Esophagus muscularis mucosa (tissue), 4 donors: ENCODE measurements at places on chromosomes 5 and 9. TPM values are rescaled to one million over a fixed set of nuclear protein-coding genes. Genes with fewer than 3 reads are reported as not detected.
A peak's percentile ranks its signal among the peaks of the same experiment; 100 is the strongest.

Gene AGXT2
- total RNA-seq, result not detected

DNA sequence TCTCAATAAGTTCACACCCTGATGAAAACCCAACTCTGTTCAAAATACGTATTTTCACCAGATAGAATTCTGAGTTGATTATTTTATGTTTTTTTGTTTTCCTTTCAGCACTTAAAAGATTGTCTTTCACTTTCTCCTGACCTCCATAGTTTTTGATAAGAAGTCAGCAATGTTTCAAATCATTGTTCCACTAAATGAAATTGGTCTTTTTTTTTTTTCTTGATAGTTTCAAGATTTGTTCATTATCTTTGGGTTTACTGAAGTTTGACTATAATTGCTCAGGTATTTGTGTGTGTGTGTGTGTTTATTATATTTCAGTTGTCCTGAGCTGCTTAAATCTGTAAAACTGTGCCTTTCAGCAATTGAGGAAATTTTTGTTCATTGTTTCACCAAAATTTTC lies 498.7 kb downstream of the TLE1 start:
- no peak overlapping the region for H3K4me3 ChIP-seq
- no peak overlapping the region for H3K27ac ChIP-seq
- no peaks in the 10 kb centered on the region for H3K36me3 ChIP-seq
- no peak for DNase-seq

Gene PHYKPL
- total RNA-seq, result 30.1 TPM

Gene NME5
- 1.1 TPM for total RNA-seq

DNA sequence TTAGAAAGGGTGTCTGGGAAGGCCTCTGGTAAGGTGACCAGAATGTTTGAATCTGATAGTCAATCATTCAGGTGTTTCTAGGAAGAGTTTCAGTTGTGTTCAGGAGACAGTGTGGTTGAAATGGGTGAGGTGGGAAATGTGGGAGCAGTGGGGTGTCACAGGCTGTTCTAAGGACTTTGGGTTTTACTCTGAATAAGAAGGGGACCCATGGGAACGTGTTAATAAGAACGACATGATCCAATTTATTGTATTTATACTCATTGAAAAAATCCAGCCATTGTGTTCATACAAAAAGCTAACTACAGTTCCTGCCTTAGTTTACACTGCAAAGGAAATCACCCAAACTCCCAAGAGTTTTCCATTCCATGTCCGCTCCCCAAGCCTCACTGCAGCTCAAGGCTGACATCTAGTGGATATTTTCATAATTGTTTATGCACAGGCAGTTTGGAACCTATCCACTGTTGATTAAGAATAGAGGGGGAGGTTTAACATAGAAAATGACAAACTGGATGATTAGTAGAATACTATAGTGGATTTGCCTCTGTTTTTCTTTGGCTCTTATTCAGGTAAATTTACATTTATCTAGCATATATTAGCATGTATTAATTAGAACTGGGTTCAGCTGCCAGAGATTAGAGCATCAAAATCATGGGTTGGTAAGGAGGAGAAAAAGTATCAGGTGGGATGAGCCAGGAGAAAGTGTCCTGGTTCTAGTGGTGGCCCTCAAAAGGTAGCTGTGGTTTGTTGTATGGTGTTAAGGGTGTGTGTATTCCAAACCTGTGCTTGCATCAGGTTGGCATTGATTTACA lies 17.7 kb downstream of the CAVIN4 start:
- H3K27me3 ChIP-seq, result no peaks in the 10 kb centered on the region
- DNase-seq, result no peak
- peaks cover 7% of the 10 kb centered on the region for H3K4me1 ChIP-seq
- H3K4me3 ChIP-seq, result no peak overlapping the region

DNA sequence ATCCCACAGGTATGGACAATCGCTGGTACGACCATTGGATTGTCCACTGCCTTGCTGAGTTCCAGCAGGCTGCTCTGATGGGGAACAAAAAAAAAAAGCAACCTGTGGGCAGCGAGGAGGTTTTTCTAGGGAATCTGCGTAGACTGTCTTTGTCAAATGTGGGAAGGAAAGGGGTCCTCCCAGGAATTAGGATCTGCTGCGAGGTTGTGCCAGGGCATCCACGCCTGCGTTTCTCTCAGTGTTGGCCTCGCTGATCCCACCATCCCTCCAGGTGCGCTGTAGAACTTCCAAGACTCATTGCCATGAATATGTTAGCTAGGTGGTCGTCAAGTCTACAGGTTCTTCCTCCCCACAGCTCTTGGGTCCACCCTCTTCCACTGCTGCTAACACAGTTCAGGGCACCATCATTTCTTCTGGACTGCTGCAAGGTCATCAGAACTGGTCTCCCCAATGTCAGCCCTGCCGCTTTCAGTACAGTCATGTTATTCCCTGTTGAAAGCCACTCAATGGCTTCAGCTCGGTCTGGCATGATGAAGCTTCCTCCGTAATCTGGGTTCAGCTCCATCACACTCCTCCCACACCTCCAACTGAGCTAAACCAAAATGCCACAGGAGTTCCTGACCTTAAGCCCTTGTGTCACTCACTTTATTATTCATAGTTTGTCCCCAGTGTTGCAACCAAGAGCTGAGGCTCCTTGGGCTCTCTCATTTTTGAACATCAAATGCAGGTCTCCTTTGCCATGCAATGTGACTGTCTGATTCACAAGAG lies 79.5 kb upstream of the DMRT1 start:
- peaks cover 9% of the 10 kb centered on the region for H3K4me1 ChIP-seq
- no peaks in the 10 kb centered on the region for H3K36me3 ChIP-seq
- DNase-seq, result no peak

GRCh38 chr5:41871852-41872251 lies 1.6 kb upstream of the OXCT1 start:
- H3K4me3 ChIP-seq, result no peak overlapping the region
- H3K27ac ChIP-seq, result peak overlapping the region; percentile 98
- no peaks in the 10 kb centered on the region for H3K27me3 ChIP-seq
- DNase-seq, result no peak
- H3K36me3 ChIP-seq, result no peaks in the 10 kb centered on the region

DNA sequence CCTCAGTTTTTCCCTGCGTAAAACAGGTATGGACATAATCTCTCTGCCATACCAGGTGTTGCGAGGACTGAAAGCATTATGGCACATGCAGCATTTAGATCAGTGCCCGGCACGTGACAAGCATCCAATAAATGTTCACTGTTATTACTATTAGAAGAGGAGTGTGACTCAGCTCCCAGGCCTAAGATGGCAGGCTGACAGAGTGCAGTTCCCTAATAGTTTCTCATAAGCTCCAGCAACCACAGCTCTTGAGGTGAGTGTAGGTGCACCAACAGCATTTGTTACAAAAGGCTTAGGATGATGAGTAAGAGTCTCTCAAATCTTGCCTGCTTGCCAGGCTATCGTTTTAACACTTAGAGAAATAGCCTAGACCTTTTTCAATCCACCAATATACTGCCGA lies 28.9 kb upstream of the GLIS3 start:
- no peak overlapping the region for H3K27ac ChIP-seq
- peaks cover 5% of the 10 kb centered on the region for H3K4me1 ChIP-seq
- no peaks in the 10 kb centered on the region for H3K27me3 ChIP-seq
- no peak overlapping the region for H3K4me3 ChIP-seq
- DNase-seq, result no peak

Gene AIF1L
- 22.9 TPM for total RNA-seq

Gene ORM2
- not detected for total RNA-seq

Gene TRIM7
- 4.2 TPM for total RNA-seq

Gene CCDC69
- total RNA-seq, result 282 TPM

DNA sequence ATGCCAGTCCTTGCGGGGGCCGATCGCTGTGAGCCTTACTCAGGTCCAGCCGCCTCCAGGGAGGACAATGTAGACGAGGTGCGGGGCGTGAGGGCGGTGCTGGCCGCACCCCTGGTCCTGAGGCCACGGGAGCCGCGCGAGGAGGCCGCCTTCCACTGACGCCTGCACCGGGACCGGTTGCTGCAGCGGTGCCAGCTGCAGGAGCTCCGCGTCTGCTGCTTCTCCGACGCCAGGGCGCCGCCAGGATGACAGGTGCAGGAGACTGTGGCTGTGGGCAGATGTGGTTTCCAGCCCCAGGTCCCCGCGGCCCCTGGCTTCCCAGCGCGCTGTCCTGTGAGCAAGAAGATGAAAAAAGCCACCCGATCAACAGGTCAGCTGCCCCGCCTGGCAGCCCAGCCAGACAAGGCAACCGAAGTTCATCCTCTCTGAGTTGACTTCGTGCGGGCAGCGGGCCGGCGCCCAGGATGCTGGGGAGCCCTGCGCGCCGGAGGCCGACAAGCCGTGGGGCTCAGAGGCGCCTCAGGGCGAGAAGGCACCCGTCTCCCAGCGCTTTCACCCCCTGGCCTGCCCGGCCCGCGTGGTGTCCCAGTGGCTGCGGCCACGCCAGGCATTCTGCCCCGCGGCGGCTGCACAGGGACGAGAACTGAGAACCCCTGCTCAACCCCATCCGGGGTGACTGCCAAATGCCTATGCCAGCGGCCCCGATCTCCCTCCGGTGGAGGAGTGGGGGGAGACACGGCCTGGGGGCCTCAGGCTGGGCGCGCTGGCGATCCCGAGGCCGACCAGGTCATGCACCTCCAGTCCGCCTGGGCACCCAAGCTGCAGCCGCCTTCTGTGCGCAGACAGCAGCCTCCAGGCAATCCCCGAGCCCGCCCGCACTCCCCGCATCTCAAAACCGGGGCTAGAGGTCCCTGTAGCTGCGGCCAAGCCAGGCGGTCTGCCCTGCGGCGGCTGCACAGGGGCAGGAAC lies 43.4 kb upstream of the BICD2 start:
- H3K36me3 ChIP-seq, result no peaks in the 10 kb centered on the region
- DNase-seq, result no peak
- peaks cover 66% of the 10 kb centered on the region for H3K27me3 ChIP-seq
- H3K4me3 ChIP-seq, result peak overlapping the region; percentile 50
- no peak overlapping the region for H3K27ac ChIP-seq

GRCh38 chr9:4732890-4733289 lies 8.1 kb downstream of the AK3 start:
- H3K36me3 ChIP-seq, result no peaks in the 10 kb centered on the region
- DNase-seq, result no peak
- H3K4me1 ChIP-seq, result peaks cover 6% of the 10 kb centered on the region
- H3K4me3 ChIP-seq, result no peak overlapping the region

Gene PTGR1
- total RNA-seq, result 43.5 TPM

Gene RLN2
- total RNA-seq, result not detected

GRCh38 chr5:53167836-53168235 lies 58.3 kb upstream of the MOCS2 start:
- no peak overlapping the region for H3K4me3 ChIP-seq
- DNase-seq, result no peak
- H3K27me3 ChIP-seq, result no peaks in the 10 kb centered on the region

Gene OR1J2
- total RNA-seq, result not detected

Gene WDR36
- total RNA-seq, result 18.2 TPM

DNA sequence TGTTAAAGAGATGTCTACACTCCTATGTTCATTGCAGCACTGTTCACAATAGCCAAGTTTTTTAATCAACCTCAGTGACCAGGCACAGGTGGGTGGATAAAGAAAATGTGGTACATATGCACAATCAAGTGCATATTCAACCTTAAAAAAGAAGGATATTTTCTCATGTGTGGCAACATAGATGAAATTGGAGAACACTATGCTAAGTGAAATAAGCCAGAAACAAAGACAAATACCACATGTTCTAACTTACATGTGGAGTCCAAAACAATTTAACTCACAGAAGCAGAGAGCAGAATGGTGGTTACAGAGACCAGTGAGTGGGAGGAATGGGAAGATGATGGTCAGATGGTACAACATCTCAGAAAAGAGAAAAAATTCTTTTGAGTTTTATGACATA lies 31.8 kb downstream of the ANXA1 start:
- no peak for DNase-seq
- H3K27ac ChIP-seq, result no peak overlapping the region
- no peaks in the 10 kb centered on the region for H3K27me3 ChIP-seq
- H3K36me3 ChIP-seq, result no peaks in the 10 kb centered on the region
- H3K4me3 ChIP-seq, result no peak overlapping the region
- H3K4me1 ChIP-seq, result peaks cover 5% of the 10 kb centered on the region

DNA sequence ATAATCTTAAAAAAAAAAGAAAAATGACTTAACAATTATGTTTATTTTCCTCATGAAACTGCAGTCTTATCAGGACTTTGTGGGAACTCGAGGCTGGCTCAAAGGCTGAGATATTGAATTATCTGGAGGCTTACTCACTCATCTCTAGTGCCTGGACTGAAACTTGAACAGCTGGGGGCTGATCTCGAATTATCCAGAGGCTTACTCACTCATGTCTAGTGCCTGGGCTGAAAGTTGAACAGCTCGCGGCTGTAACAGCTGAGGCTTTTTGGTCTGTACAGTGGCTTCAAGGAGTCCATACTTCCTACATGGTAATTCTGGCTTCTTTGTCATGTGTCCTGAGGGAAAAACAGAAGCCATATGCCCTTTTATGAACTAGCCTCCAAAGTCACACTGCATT lies 371.9 kb downstream of the CETN3 start:
- no peaks in the 10 kb centered on the region for H3K36me3 ChIP-seq
- no peaks in the 10 kb centered on the region for H3K27me3 ChIP-seq
- DNase-seq, result no peak
- no peak overlapping the region for H3K27ac ChIP-seq
- H3K4me1 ChIP-seq, result no peaks in the 10 kb centered on the region

GRCh38 chr9:111969622-111970021 lies 73.0 kb downstream of the UGCG start:
- DNase-seq, result no peak
- H3K27ac ChIP-seq, result no peak overlapping the region
- no peak overlapping the region for H3K4me3 ChIP-seq
- no peaks in the 10 kb centered on the region for H3K27me3 ChIP-seq
- no peaks in the 10 kb centered on the region for H3K4me1 ChIP-seq

DNA sequence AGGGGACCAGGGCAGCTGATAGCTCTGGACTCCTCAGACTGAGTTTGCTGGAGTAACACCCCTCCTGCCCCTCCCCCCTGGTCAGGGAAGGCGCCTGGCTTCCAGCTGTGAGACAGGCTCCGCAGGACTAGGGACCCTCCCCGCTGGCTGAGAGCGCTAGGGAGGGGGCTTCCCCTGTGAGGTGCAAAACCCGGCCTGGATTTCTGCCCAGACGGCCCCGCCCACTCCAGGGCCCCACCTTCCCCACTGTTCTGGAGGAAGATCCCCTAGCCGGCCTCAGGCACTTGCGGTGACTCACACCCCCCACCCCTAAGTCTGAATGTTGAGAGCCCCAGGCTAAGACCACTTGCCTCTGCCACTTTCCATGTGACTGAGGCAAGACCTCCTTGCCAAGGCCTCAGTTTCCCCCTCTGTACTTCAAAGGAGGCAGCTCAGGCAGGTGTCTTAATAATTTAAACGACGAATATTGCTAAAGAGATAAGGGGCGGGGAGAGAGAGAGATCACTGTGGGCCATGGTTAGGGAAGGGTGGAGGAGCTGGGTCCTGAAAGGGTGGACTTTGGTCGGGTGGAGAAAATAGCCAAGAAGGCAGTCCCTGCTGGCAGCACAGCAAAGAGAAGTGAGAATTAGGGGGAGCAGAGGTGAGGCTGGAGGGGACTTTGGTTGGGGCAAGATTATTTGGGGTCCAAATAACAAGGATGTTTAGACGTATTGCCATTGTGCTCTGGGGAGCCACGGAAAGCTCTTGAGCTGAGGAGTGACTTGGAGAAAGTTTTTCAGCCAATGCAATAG lies 1.0 kb upstream of the DAB2IP start:
- H3K36me3 ChIP-seq, result no peaks in the 10 kb centered on the region
- peak overlapping the region; percentile 64 for H3K4me3 ChIP-seq
- no peak for DNase-seq
- peak overlapping the region; percentile 74 for H3K27ac ChIP-seq

- no peak overlapping the region for H3K27ac ChIP-seq
- H3K4me1 ChIP-seq, result peaks cover 8% of the 10 kb centered on the region
- DNase-seq, result no peak
- no peaks in the 10 kb centered on the region for H3K36me3 ChIP-seq
- H3K27me3 ChIP-seq, result no peaks in the 10 kb centered on the region
Observed at GRCh38 chr9:69412741-69413150, 87.7 kb downstream of the ENTREP1 start.
